ENCODE measurements at places on chromosomes 3 and 15.

- no peak for DNase-seq
Measured at GRCh38 chr3:48427630-48427962, 2.3 kb downstream of the PLXNB1 start.

DNA sequence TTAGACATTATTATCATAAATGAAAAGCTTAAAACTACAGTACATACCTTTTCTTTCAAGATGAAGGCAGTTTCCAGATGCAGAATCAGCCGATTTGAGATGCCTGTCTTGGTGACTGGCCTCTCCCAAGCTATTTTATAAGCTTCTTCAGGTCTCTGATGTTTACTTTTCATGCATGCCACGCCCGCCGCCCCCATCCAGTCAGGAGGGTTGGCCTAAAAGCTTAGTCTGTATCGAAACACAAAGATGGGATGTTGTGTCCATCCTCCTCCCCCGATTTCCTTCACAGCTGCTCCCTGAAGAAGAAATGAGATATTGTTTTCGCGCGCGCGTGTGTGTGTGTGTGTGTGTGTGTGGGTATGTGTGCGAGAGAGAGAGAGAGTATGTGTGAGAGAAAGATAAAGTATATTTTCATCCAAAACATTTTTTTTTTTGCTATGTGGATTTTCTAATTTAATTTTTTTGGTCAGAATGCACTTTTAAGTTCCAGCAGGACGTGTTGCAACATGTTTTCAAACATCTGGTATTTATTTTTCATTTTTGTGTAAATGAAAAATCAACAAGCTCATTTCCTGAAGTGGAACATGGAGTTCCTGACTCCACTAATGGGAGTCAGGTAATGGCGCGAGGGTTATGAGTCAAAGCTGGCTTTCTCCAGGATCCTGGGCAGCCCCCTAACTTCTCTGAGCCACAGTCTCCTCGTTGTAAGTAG is at the start of gene APOD:
Gene APOD (minus strand): TSS at position 110 of the 712 bp plus-strand sequence. CDS start 4,479 bp downstream, outside the sequence.
- DNase-seq, result no peak

GRCh38 chr3:194280777-194281176 is 70.4 kb downstream of the CPN2 start:
- DNase-seq, result no peak

GRCh38 chr15:90820481-90820880 is 47.9 kb upstream of the FURIN start:
- DNase-seq, result no peak

DNA sequence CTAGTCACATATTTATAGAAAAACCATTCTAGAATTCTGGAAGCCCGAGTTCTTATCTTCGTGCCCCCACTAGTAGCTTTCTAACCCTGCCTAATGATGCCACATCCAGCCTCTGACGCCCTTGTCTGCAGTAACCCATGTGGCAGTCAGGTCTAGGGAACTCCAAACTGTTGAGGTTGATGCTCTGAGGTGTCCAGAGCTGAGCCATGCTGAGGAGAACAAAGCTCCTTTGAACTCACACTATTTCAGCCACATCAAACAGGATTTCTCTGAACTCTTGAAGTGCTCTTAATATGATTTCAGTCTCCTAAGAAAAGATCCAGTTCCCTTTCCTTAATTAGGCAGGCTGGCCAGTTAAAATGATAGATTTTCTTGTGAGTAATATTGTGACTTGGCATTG is 150.5 kb upstream of the ST8SIA2 start:
- DNase-seq, result no peak

- DNase-seq, result no peak
Measured at GRCh38 chr3:171531716-171532115, 71.5 kb upstream of the TNIK start.

GRCh38 chr3:133472242-133472641 is 72.4 kb downstream of the BFSP2 start:
- no peak for DNase-seq

GRCh38 chr3:176275113-176275512 is 922.2 kb downstream of the TBL1XR1 start:
- DNase-seq, result no peak

DNA sequence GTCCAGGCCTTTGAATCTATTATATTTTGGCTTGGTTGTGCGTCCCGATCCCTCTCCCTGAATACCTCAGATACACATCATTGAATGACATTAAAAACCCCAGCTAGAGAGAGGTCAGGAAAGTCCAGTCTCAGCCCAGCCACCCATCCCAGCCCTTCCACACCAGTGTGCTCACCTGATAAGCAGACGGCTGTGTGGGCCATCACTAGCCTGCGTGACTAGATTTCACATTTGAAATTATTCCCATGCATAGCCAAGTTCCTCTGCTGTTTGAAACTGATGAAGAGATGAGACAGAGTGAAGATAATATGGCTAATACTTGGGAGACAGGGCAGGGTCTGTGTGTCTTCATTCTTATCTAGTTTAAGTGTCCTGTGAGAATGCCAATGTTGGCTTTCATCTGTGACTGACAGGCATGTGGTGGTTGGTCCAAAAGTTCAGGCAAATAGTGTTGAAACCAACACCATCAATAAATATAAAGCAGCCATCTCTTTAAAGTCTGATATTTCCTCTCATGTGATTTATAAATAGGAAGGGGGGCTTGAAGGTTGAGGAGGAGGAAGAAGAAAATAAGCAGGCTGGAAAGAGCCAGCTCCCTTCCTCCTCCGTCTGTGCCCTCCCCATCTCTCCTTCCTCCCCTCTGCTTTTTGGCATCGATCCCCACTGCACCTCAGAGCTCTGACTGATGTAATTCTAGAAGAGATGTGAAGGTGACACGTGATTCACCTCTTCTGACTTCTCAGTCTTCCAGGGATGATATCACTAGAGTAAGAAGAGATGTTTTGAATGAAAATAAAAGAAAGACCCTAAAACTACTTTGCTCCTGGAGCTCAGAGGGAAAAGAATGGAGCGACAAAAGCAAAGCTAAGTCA is 5.1 kb downstream of the FAM43A start:
- no peak for DNase-seq

Measured in CD4-positive, alpha-beta T cell treated with Interleukin-15 for 4 hours (primary cell).